Right forelimb (tissue), 1 donor: ENCODE measurements at places on chromosomes 6 and 20.

- no peak for DNase-seq
Measured at GRCh38 chr6:117992856-117993255, 85.8 kb downstream of the SLC35F1 start.

DNA sequence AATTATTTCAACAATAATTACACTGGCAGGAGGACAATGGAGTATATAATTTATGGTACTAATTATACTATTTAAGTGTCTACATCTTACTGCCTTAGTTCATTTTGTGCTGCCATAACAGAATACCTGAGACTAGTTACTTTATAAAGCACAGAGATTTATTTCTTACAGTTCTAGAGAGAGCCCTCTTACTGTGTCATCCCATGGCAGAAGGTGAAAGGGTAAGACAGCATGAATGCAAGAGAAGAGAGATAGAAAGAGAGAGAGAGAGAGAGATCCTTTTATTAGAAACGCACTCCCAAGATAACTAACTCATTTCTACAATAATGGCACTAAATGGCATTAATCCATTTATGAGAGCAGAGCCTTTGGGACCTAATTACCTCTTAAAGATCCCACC, 314.7 kb downstream of the EPM2A start:
- no peak for DNase-seq

DNA sequence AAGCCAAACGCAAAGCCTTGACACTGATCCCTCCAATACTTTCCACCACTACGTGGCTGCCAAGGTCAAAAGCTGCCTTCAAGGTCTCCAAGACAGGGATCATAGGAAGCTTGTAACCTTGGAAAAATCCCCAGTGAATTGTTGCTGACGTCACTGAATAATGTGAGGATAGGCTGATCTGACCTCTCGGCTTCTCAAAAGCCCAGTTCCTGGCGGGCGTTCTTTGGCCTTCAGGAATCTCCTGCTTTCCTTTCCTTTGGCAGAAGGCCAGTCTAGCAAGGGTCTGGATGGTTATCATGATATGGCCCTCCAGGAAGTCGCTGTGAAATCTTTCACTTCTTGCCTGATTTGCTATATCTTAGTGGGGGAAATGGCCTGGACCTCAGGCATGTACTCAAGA, 61.4 kb upstream of the TNFAIP3 start:
- DNase-seq = no peak

- no peak for DNase-seq
Measured at GRCh38 chr6:74581681-74582080, 624.2 kb downstream of the COL12A1 start.

- DNase-seq = no peak
Measured at GRCh38 chr6:110635096-110635495, 158.7 kb upstream of the SLC22A16 start.

DNA sequence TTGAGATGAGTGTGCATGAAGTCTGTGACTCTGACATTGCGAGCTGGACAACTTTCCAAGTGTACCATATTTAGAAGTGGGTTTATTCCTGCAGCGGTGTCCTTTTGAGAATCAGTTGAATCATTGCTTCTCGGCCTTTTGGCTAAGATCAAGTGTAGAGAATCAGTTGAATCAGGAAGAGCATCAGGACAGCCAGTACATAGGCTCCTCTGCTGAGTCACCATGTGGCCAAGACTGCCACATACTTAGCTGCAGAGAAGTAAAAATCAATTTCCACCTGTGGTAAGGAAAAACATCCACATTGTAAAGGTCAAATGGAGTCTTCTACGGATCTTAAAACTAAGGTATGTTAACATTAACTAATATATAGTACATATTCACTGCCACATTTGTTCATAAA, 428.4 kb upstream of the MARCKS start:
- DNase-seq = no peak

DNA sequence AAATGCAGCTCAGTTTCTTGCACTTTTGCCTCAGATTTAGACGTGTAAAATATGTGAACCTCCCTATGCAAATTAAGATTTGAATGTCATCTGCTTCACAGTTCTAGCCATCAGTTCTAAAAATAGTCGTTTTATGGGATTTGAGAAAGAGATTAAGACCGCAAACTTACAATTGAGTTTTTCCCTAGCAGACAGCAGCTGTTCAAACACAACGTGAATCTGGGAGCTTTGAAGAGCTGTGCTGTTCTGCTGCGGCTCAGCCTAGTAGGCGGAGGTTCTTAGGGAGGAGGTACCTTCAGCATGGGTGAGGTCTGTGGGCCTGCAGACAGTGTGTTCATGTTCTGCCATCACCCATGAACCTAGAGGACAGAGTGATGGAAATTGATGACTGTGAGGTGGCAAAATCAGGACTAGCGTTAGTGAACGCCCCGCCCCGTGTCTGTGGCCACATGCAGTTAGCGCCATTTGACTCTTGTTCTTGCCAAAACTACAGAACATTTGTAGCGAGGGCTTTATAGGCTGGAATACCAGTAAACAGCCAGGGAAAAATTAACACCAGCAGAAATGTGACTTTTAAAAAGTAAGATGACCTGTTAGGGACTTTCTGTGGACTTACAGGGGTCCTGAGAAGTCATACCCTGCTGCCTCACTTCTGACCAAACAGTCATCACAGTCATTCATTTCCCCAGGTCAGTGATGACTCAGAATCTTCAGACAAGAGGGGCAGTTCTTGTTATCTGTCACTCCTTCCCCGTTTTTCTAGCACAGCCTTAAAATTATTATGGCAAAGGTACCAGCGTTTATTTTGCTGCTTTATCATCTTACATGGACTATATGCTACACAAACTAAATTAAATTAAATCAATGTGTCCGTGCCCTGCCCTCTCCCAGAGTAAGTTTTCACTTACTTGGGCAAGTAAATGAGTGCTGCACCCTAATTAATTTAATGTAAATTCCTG, 84.3 kb upstream of the TMEM181 start:
- DNase-seq = peak; percentile 45

- DNase-seq = no peak
Measured at GRCh38 chr6:36547646-36548400, 544 bp upstream of the STK38 start.

GRCh38 chr20:7912551-7912950, 27.7 kb downstream of the HAO1 start:
- DNase-seq = no peak

GRCh38 chr20:62728028-62728780, 19.6 kb downstream of the NTSR1 start:
- DNase-seq = no peak
